ENCODE measurements at places on chromosomes 13 and 19.
A peak's percentile ranks its signal among the peaks of the same experiment; 100 is the strongest.

GRCh38 chr13:84812789-84813188 is 930.5 kb upstream of the SLITRK1 start:
- no peak for DNase-seq

DNA sequence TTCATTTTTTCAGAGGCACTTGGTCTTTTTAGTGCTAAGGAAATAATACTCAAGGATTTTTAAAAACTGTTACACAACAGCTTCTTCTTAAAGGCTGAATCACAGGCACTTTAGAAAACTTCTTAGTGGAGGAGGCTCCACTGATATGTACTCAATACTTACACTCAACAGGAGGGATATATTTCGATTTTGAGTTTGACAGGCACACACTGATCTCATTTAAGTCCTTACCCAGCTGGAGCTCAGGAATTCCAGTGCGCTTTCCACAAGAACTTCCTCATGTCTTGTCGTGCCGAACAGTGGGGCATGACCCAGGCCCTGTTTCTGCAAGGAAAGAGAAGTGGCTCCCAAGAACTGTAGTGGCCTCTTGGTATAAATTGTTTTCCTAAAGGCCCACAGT is 103.8 kb downstream of the RGCC start:
- DNase-seq: no peak

DNA sequence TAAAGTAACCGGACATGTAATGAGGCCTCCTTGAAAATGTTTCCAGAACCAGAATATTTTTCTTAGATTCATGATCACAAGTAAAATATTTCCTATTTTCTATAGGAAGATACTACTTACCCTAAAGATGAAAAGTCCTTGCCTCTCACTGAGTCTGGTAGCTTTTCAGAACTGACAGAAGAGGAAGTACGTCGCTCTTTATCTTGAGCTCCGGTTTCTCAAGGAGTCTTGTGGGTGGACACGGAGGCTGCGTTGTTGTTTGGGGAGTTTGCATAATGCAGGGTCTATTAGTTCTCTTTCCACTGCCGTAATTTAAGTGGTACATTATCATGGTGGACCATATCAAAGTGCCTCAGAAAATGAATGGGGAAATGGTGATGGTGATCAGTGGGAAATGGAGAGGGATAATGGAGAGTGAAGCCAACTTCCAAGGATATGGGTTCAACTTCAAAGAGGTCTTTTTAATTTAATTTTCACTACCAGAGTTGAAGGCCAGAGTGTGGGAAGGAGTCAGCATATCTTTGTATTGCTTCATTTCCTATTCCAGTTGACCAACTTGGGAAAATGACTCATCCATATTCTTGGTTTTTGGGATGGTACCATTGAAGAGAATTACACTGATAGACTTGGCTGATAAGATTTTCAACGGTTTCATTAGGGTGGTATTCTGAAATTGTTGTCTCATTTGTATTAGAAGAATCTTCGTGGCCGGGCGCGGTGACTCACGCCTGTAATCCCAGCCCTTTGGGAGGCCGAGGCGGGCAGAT is 23.4 kb downstream of the MBD3L2B start:
- DNase-seq: peak; percentile 49

GRCh38 chr13:101512650-101513049 is 60.2 kb downstream of the ITGBL1 start:
- DNase-seq: no peak

- DNase-seq: peak; percentile 91
Measured at GRCh38 chr19:7492142-7492541, 3.3 kb upstream of the PEX11G start.

DNA sequence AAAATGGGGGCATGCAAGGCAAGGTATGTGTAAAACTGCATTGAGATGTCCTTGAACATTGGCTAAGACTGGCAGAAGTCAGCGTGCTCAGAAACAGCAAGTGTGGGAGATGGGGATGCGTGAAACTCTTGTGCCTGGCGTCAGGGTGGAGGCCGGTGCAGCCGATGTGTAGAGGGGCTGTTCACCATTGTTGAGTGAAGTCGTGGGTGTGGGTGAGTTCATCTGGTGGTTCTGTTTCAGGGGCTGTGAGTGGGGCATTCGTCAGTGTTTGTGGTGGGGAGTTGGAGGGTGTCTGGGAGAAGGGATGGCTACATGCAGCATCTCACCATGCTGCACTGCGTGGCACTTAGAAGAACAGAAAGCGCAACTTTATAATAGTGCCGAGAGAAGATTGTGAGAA is 11.4 kb upstream of the MIA start:
- no peak for DNase-seq

DNA sequence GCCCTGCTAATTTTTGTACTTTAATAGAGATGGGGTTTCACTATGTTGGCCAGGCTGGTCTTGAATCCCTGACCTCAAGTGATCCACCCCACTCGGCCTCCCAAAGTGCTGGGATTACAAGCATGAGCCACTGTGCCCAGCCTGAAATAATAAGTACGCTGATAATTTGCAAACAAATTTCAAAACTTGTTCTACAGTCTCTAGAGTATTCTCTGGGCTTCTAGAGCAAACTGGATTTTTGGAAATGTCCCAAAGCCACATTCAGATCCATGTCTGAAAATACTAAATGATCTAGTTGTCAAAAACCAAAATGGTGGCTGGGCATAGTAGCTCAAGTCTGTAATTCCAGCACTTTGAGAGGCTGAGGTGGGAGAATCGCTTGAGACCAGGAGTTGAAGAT is 39.9 kb upstream of the PSPC1 start:
- DNase-seq: no peak

DNA sequence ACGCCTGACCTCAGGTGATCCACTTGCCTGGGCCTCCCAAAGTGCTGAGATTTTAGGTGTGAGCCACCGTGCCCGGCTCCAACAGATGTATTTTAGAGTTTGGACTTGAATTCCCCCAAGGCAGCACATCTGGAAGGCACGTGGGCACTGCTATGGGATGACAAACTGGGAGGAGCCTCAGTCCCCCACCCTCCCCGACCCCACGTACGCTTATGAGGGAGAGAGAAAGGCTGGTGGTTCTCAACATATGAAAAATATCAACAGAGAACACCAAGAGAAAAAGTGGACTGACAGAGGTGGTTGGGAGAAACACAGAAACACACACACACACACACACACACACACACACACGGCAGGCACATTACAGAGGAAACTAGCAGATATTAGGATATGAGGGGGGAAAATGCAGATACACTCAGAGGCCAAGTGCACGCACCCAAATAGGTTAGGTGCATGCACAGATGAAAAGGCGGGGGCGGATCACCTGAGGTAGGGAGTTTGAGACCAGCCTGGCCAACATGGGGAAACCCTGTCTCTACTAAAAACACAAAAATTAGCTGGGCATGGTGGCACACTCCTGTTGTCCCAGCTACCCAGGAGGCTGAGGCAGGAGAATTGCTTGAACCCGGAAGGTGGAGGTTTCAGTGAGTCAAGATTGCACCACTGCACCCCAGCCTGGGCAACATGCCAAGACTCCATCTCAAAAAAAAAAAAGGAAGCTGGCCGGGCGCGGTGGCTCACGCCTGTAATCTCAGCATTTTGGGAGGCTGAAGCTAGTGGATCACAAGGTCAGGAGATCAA is 3.2 kb downstream of the STX10 start:
- DNase-seq: no peak

DNA sequence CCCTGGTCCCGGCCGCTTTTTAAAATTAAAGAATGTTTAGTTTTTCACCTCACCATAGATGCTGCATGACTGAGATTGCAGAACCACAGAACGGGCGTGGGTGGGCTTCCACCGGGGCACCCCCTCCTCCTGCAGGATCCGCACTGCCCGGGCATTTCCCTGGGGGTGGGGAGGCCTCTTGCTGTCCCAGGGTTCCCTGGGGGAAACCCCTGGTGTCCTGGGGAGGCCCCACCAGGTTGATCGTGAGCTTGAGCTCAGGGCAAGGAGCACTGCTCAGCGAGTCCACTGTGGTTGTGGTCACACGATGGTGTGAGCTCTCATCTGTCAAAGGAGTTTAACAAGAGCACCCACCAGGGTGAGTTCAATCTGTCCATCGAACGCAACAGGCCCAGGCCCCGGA is 11.4 kb upstream of the TCF3 start:
- DNase-seq: no peak
